ENCODE measurements at places on chromosomes 13 and 19.

GRCh38 chr19:48672994-48673393 lies at the start of gene NTN5:
TSS of gene NTN5 (minus strand) at chr19:48673017. CDS start at chr19:48670986, 2,031 bp downstream.
- DNase-seq: no peak

DNA sequence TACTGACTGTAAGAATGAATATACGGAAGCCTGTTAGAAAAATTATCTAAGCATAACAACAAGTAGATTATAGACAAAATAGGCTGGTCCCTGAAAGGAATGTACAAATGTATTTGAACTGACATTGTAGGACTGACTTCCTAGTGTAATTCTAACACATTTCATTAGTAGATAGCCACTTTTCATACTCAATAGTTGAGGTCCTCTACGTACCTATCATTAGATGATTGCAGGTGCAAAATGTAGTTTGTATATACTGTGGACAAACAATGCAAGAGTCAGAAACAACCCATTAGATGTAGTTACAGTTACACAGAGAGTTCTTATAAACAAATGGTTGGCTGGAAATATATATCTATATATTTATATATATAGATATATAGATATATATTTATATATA lies 402.3 kb upstream of the SLITRK6 start:
- no peak for DNase-seq

DNA sequence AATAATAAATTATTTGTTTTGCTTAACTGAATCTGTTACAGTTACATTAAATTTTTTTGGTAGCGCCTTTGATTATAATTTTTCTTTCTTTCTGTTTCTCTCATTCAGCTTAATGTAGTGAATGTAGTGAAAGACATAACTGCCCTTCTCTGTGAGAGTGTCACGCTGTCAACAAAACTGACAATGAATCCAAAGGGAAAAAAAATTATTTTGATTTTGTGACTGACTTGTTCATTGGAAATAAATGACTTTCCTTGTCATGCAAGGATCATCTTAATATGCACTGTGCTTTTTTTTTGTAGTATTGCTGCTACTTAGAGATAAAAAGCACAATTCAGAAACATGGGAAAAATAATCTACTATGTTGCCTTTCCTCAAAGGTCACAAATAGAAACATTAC lies 1196.4 kb downstream of the PCDH17 start:
- no peak for DNase-seq

DNA sequence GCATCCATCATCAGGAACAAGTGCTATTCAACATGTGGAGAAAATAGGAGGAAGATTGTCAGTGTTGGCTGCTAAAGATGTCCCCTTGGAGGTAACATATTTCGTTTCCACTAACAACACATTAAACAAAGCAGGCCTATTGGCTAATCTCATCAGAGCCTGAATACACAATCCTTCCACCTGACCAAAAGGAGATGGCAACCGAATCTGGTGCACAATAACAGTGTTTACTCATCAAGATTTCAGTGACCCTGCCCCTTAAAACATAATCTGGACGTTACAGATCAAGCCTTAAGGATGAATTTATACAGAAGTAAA lies 582.5 kb downstream of the EFNB2 start:
- DNase-seq: no peak

DNA sequence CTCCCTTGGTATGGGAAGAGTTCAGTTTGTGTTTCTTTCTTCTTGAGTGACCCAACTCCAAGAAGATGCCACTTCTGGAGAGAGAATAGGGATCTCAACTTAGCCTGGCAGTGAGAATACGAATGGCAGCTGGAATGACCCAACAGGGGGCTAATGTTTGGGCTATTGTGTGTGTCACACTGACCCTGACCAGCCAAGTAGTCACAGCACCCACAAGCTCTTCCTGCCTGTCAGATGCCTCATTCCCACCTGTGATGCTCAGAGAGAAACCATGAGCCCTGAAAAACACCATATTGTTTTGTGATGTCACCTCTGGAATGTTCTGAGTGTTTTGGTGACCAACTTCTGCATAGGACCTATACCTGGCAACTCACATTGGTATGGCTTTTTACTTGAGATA lies at the start of gene CBY2:
CBY2 (plus strand) TSS at position 233 of the 400 bp plus-strand sequence; CDS start at position 304, 71 bp downstream.
- DNase-seq: no peak

- no peak for DNase-seq
These were observed 525 bp downstream of the SHANK1 start for GRCh38 chr19:50719119-50719435.

- no peak for DNase-seq
These were observed 211.9 kb downstream of the NALCN start for GRCh38 chr13:101204270-101205020.

- DNase-seq: no peak
These were observed 496.7 kb downstream of the GPC6 start for GRCh38 chr13:93723316-93723715.

- DNase-seq: no peak
These were observed 287.9 kb upstream of the NBEA start for GRCh38 chr13:34654203-34654602.

DNA sequence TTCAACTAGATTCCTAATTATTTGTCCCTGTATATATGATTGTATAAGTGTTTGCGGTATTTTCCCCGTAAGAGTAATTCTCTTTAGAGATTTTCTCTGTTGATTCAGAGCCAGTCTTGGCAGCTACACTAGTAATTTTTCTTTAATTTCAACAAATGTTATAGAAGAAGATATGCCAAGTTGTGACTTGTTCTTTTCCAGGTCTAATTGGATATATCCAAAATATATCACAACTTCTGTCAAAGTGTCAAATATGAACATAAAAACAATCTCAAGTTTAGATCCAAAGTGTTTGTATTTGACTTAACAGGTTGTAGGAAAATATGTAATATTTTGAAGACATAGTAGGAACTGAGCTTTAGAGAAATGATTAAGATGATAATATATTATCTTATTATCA lies 733.9 kb upstream of the SLITRK5 start:
- DNase-seq: no peak

DNA sequence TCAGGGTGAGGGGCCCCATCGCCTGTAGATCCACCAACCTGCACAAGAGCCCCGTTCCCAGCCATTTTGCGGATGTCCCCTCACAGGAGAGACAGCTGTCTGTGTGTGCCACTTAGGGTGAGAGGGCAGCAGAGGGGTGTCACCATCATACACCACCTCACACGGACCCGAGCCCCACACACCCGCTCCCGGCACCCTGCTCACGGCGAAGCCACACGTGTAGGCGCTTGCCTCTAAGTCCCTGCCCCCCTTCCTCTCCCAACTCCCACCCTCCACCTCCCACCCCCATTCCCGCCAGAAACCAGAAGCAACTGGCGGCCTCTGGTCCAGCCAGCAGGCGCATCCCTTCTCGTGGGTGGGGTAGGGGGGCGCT lies 4.0 kb upstream of the DPF1 start:
- no peak for DNase-seq

- DNase-seq: no peak
These were observed 4.4 kb downstream of the GADD45GIP1 start for GRCh38 chr19:12952488-12953137.

GRCh38 chr13:44439452-44440024 lies 65.9 kb downstream of the SERP2 start:
- DNase-seq: no peak

DNA sequence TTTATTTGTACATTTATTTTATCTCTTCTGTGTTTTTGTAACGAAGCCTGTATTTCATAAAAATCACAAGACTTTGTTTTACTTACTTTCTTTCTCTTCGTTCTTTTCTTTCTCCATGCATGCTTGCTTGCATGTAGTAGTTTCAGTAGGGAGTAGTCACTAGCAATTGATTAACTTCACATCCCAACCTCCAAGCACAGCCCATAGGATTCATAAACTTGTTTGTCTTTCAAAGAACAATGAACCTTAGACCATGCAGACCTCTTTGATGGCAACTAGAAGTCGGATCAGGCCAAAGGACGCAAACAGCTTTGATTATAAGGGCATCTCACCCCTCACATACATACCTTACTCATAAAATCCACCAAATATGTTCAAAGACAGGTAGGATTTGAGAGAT lies 3.1 kb upstream of the PRR20A start:
- DNase-seq: no peak

GRCh38 chr19:27674701-27675100 lies 1538.2 kb downstream of the UQCRFS1 start:
- DNase-seq: no peak

- DNase-seq: no peak
These were observed 2678.4 kb downstream of the PCDH9 start for GRCh38 chr13:64551755-64552154.

DNA sequence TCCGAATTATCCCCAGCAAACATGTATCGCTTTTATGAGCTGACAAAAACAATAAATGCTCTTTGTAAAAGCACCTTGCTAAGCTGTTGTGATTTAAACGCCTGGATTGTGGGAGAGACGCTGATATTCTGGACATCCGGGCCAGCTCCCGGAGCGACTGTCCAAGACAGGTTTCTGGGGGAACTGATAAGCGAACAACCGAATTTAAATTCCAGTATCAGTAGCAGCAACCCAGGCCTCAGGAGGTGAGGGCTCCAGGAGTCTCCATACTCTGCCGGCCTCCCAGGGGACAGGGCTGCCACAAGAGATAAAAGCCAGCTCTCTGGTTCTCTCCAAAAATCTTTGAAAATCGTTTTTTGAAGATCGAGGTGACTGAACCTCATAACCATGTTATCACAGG lies 50.3 kb upstream of the VSTM2B start:
- no peak for DNase-seq

GRCh38 chr13:46008631-46009030 lies 43.9 kb downstream of the ZC3H13 start:
- DNase-seq: no peak

GRCh38 chr19:45906221-45906620 lies 3.8 kb upstream of the MYPOP start:
- no peak for DNase-seq

- DNase-seq: no peak
These were observed 1.1 kb upstream of the NDFIP2 start for GRCh38 chr13:79479882-79480281.

DNA sequence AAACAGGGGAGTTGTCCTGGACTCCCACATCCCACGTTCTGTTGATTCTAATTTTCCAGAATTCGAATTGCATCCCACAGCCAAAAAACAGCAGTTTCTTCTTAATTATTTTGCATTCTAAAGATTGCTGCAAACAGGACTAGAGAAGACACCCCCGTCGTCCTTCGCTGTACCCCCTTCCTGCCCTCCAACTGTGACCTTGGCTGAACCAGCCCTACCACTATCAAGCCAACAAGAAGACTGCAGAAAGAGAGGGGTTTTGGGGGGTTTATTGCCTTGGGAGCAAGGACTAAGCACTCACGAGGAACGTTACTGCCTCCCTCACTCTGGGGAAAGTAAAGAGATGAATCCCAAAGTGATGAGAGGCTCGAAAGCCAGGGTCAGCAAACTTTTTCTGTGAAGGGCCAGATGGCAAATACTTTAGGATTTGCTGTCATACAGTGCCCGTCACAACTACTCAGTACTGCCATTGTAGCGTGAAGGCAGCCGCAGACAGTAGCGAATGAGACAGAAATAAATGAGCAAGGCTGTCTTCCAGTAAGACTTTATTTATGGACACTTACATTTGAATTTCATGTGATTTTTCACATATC lies 32.5 kb upstream of the KATNAL1 start:
- no peak for DNase-seq

- no peak for DNase-seq
These were observed 39.6 kb downstream of the INSR start for GRCh38 chr19:7254590-7254989.

Data from HS-27A (cell line).